Stimulated activated CD8-positive, alpha-beta memory T cell treated with anti-CD3 and anti-CD28 coated beads, Interleukin-4, amount 100 ng/mL, for 24 hours (primary cell): ENCODE measurements at places on chromosomes 3 and 15.

- no peak for DNase-seq
These were observed 249.0 kb downstream of the TLE3 start for GRCh38 chr15:69848551-69849231.

DNA sequence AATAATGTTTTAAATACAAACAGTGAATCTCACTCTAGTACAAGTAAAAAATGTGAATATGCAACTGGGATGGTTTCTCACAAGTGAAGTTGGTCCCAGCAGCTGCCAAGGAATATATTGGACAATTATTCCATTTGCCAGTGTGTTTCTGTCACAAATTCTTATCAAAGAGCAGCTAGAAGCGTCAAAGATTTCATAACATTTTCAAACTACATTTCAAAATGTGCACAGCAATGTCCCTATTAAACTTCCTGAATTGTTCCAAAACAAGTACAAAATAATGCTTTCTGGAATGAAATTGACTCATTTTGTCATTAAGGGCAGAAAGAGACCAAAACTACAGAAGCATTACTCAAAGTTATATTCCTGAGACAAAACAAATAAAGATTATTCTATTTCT, 38.3 kb downstream of the GPR176 start:
- no peak for DNase-seq

- DNase-seq, result no peak
These were observed 9.8 kb downstream of the ABTB1 start for GRCh38 chr3:127682561-127682960.

DNA sequence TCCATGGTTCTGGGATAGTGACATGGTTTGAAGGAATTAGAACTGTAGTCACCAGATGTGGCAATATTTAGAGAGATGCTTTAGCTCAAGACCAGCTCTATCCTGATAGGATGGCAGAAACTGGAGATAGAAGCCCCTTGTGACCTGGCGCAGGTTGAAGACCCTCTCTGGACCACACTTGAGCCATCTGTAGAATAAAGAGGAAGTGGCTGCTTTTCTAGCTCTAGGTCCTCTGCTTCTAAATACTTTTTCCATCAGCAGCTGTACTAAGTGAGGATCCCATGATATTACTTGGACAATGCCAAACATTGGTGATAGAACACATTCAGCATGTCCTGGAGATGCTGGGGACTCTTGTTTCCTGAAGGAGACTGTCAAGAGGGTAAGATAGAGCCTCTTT, 172.6 kb downstream of the PDCD6IP start:
- no peak for DNase-seq

GRCh38 chr15:33608714-33609113, 297.9 kb downstream of the RYR3 start:
- DNase-seq, result no peak

DNA sequence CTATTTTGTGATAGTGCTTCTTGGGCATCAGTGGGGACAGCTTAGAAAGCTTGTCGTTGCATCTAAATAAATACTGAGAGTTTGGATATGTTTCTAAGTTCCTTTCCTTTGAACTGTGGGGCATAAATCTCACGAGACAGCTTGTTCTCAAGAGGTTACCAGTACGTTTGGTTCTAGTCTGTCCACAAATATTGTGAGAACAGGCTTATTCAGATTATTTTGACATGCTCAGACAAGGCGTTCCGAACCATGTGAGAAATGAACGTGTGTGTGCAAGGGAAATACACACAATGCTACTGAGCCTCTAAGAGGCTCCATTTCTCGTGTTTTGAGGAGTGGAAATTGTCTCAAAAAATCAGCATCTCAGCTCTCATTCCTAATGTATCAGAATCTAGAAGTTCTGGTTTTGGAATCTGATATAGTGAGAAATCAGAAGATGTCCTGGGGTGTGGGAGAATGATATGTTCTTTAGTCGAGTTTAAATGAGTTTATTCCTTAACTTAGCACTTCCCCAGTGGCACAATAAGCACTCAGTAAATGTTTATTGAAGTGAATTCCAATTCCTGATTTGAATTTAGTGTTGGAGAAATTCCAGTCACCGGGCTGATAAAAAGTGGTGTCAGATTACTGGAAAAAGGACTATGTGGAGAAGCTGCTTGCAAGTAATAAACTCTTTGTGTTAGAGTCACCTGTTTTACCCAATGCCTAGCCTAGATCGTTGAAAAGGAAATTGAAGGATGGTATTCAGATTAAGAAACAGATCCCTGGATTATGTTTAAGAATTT, 481.5 kb downstream of the LPP start:
- no peak for DNase-seq
